ENCODE measurements at places on chromosomes 12 and 14.

DNA sequence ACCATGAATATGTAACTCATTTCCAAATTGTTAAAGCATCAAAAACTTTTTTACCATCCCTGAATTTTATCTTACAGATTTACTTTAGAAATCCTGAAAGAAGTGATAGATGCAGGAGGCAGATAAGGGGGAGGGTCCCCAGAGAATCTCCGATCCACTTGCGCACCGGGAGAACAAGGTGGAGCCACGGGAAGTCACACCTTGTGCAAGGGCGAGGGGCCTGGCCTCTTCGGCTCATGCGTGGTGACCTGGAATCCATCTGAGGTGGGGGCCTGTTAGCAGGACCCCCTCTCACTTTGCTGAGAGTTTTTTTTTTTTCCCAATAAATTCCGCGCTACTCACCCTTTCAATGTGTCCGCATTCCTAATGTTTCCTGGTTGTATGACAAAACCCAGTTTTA, 80.2 kb upstream of the CDKN3 start:
- no peak for DNase-seq

DNA sequence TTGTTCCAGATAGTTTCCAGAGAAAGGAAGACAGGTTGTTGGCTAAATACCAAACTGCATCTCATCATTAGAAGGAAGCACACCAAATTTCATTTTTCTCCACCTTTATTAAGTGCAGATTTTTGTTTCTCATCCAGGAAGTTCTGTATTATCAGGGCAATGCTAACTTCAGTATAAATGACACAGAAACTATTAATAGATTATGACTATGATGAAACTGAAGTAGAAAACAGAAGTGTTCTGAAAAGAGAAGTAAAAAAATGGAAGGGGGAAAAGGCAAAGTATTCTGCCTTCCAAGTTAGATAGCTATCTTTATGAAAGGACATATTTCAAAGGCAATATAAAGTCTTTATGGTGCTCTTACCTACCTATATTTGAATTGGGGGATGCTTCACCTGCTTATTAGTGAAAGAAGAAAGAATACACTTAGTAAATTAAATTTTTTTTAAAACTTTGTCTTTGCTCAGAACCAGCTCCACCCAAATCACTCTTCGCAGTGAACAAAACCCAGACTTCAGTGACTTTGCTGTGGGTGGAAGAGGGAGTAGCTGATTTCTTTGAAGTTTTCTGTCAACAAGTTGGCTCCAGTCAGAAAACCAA, 223.9 kb downstream of the PTPRO start:
- peak; percentile 73 for DNase-seq

DNA sequence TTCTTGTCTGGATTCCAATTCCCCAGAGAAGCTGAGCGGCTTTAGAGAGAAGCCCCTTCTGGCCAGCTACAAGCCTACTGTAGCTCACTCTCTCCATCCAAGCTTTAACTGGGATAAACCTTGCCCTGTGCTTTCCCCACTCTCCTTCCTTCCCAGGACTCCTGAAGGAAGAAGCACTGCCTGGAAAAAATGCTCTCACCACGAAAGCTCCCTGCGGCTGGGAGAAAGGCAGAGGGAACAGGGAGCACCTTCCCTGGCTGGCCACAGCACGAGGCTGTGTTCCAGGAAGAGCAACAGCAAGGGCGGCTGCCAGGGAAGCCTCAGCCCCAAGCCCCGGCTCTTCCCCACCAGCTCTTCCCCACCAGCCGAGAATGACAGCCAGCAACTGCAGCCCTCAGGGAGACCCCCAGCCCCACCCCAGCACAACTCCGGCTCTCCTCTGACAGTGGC, 40.8 kb upstream of the PNMA1 start:
- DNase-seq: no peak

GRCh38 chr12:76519538-76519937, 40.0 kb downstream of the OSBPL8 start:
- DNase-seq: peak; percentile 3

DNA sequence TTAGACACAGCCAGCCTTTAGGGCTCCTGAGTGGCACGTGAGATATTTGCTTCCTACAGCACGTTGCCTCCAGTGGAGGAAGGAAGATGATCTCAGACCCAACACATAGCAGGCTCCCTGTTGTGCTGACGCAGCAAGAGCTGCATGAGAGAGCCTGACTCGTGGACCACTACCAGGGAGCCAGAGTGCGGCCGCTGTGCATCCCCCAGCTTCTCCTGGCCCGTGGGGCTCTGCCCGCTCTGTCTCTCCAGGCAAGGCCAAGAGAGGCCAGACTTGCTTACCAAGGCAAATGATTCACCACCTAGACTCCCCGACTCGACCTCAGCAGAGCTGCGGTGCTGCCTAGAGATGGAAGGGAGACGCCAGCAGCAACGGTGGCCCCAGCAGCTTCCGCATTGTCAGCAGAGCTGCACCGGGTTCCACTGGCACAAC, 37.5 kb downstream of the MAP3K9 start:
- DNase-seq: no peak

DNA sequence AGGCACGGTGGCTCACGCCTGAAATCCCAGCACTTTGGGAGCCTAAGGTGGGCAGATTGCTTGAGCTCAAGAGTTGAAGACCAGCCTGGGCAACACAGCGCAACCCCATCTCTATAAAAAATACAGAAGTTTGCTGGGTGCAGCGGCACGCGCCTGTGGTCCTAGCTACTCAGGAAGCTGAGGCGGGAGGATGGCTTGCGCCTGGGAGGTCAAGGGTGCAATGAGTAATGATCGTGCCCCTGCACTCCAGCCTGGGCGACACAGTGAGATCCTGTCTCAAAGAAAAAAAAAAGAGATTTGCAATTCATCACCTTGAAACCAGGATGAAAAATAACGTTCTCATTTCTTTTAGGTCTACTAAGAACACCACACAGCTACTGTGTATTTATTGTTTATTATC, 4.0 kb downstream of the STX2 start:
- DNase-seq: no peak

- DNase-seq: no peak
Observed at GRCh38 chr14:100638211-100638855, 51.1 kb upstream of the BEGAIN start.

DNA sequence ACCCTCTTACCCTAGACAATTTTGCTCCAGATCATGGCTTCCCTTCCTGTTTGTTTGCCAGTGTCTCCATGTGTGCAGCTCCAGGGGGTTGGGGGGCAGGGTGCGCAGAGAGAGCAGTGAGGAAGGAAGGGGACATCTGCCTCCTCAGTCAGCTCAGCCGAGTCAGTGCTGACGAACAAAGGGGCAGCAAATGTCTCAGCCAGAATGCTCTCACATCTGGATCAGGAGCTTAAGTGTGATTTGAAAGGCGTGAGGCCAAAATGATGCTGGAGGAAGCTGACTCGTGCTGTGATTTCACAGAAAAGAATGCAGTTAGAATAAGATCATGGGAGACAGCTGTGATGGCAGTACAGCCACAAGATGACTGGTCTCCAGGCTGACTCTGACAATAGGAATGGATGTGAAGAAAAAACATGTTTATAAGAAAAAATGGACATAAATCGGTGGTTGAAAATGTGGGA, 27.1 kb upstream of the CDK17 start:
- DNase-seq: no peak

DNA sequence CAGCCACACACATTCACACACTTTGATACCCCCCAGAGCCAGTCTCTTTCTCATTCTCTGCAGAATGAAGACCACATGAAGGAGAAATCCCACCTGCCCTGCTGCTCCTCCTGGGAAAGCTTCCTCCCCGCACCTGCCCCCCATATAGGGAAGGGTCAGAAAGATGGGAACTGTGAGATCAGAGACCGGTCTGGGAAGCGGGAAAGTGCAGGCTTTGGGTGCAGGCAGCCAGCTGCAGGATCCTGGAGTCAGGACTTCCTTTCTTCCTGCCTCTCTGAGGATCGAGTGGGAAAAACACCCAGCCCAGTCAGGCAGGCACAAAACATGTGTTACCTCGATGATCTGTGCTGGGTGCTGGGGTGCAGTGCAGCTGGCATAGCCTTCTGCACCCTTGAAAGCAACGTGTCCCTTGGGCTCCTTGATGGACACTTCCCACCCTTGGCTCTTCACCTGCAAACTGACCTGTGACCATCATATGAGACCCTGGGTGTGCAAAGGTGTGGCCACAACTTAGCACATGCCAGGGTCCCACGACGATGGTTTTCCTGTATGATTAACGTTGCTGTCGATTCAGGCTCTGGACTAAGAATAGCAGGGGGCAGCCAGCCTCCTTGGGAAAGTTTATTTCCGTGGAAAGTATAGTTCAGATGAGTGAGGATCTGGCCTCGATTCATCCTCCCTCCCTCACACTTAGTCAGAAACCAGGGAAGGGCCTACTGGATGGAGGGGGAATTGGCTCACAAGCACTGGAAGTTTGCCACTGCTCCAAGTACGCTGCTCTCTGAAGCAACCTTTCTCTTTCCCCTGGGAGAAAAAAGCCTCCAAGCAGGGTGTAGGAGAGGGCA, 105.4 kb upstream of the MED13L start:
- no peak for DNase-seq

DNA sequence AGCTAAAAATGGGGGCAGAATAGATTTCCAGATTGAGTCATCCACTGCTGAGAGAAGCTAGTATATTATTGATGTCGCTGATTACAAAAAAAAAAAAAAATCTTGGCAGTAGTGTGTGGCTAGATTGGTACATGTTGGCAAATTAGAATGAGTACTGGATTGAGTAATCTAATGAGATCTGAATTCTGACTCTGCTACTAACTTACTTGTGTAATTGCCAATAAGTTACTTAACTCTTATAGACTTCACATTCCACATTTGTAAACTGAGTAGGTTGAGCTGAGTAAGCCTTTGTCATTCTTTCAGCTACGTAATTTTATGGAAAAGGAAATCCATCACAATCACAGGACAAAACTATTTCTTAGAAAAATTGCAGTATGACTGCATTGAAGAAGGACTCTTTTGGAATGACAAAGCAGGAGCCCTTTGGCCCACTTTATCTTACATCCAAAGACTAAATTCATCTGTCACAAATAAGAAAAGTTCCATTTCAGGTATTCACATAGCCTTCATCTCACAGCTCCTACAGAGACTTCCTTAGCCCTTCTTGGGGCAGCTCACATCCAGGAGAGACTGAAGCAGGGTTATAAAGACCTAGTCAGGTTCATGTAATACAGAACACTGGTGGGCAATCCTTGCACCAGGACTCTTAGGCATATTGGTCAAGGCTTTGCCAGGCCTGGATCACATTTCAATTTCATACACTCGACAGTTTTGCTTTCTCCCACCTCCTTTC, 197.3 kb upstream of the CPNE8 start:
- no peak for DNase-seq

- no peak for DNase-seq
Observed at GRCh38 chr12:33314223-33314622, 125.4 kb downstream of the SYT10 start.

Data from CD4-positive, alpha-beta T cell treated with Interleukin-6 at 100 ng/mL for 8 hours (primary cell).